CD4-positive, alpha-beta T cell treated with Interleukin-1 beta for 1 hour (primary cell): ENCODE measurements at places on chromosomes 7 and 10.

GRCh38 chr7:28071570-28071969 lies 109.0 kb downstream of the JAZF1 start:
- DNase-seq = no peak

GRCh38 chr10:30192846-30193608 lies 133.6 kb upstream of the JCAD start:
- DNase-seq = no peak

DNA sequence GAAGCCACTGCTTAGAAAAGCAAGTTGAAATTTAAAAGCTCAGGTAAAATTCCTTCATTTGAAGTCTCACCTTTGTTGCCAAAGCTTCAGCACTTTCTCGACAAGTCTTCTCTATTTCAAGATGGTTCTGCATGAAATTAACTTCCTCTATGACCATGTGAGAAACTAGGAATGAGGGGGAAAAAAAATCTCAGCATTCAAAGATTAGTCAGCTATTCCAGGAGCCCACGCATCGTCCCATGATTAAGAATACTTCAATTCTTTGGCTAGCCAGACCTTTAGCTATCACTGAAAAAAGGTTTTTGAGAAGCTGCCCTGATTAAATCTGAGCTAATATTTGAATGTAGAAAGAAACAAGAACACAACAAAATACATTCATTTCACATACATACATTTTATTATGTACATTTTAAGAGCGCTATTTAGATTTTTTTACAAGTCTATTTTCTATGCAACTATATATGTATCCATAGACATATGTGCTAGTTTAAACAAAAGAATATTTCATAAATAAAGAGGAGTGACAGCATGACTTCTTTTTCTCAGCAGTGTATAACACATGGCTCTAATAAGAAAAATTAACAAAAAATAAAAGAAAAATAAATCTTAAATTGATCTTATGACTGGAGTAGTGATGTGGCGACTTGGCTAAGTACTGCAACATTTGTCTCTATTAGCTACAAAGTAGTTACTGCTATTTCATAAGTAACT lies 44.8 kb downstream of the SHTN1 start:
- DNase-seq = no peak

DNA sequence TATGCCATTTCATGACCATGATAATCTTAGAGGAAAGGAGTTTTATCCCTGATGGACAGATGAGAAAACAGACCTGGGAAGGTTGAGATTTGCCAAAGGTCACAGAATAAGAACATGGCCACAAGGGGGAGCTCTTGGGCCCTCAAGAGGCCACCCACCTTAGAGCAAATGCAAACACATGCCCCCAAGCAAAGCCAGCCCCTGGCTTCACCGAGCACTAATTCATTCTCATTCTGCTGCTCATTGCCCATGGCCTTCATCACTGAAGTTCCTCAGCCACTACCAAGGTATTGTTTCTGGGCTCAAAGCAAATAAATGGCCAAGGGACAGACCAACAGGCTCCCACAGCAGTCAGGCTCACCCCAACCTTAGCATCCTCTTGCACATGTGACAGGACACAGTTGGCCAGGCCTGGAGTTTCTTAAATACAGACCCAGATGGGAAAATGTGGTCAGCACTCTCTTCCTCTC lies 44.2 kb downstream of the PDLIM1 start:
- DNase-seq = peak; percentile 44

- no peak for DNase-seq
Measured at GRCh38 chr10:10247585-10247984, 770.1 kb upstream of the CELF2 start.

DNA sequence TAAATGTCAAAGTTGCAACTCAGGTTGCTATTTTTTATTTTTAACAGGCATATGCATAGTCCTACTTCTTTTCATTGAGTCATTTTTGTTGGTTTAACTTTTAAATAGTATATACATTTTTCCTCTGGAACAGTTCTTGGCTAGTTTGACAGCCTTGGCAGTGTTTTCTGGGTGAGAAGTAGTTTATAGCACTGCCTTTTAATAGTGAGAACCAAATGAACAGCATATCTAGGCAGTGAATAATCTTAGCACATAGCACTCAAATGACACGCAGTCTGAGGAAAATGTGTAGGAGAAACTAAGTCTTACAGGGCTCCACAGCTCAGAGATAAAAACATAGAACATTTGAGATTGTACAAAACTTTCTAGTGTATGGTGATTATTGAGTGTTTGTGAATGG lies 265.5 kb upstream of the POT1 start:
- no peak for DNase-seq

GRCh38 chr7:87339373-87339897 lies 6.0 kb upstream of the CROT start:
- DNase-seq = no peak
